ENCODE measurements at places on chromosomes 11 and 22. TPM values are rescaled to one million over a fixed set of nuclear protein-coding genes. Genes with fewer than 3 reads are reported as not detected.
A peak's percentile ranks its signal among the peaks of the same experiment; 100 is the strongest.

- H3K27ac ChIP-seq, result no peak overlapping the region
- no peaks in the 10 kb centered on the region for H3K27me3 ChIP-seq
These were observed 35.6 kb downstream of the BMAL1 start for GRCh38 chr11:13313005-13313819.

GRCh38 chr22:30246814-30247376 lies 336 bp upstream of the LIF start:
- DNase-seq, result no peak
- H3K27ac ChIP-seq, result no peak overlapping the region
- H3K36me3 ChIP-seq, result no peaks in the 10 kb centered on the region
- peak overlapping the region; percentile 51 for H3K4me3 ChIP-seq

GRCh38 chr11:20162824-20163782 lies 2.8 kb upstream of the DBX1 start:
- peaks cover 26% of the 10 kb centered on the region for H3K4me1 ChIP-seq
- DNase-seq, result peak; percentile 48
- H3K4me3 ChIP-seq, result peak overlapping the region; percentile 9

- peaks cover 12% of the 10 kb centered on the region for H3K4me1 ChIP-seq
- H3K27me3 ChIP-seq, result no peaks in the 10 kb centered on the region
- H3K4me3 ChIP-seq, result no peak overlapping the region
- H3K36me3 ChIP-seq, result no peaks in the 10 kb centered on the region
- no peak for DNase-seq
- no peak overlapping the region for H3K27ac ChIP-seq
These were observed 3.1 kb downstream of the GAB2 start for GRCh38 chr11:78414321-78415051.

DNA sequence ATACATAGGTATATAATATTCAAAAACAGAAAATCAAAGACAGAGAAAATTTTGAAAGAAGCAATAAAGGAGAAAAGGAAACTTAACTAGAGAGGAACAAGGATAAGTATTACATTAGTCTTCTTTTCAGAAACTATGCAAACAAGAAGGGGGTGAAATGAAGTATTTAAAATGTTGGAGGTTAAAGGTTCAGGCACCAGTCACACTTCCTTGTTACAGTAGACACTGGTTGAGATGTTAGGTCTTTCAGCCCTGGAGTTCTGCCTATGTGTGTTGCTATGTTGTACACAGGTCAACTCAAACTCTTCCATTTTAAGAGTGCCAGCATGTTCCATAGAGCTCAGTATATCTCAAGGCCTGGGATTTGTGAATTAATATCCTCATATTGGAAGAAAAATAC lies 6.0 kb upstream of the MS4A4A start:
- no peaks in the 10 kb centered on the region for H3K27me3 ChIP-seq
- no peak overlapping the region for H3K4me3 ChIP-seq
- no peak for DNase-seq
- H3K27ac ChIP-seq, result no peak overlapping the region

- peak overlapping the region; percentile 83 for H3K27ac ChIP-seq
- peaks cover 25% of the 10 kb centered on the region for H3K4me1 ChIP-seq
- H3K36me3 ChIP-seq, result no peaks in the 10 kb centered on the region
- H3K27me3 ChIP-seq, result no peaks in the 10 kb centered on the region
- no peak for DNase-seq
- no peak overlapping the region for H3K4me3 ChIP-seq
These were observed 12.9 kb downstream of the RELT start for GRCh38 chr11:73389134-73389525.

GRCh38 chr11:133762538-133762937 lies 82.8 kb downstream of the SPATA19 start:
- H3K4me1 ChIP-seq, result no peaks in the 10 kb centered on the region
- H3K27ac ChIP-seq, result no peak overlapping the region
- no peaks in the 10 kb centered on the region for H3K36me3 ChIP-seq
- no peaks in the 10 kb centered on the region for H3K27me3 ChIP-seq
- H3K4me3 ChIP-seq, result no peak overlapping the region

DNA sequence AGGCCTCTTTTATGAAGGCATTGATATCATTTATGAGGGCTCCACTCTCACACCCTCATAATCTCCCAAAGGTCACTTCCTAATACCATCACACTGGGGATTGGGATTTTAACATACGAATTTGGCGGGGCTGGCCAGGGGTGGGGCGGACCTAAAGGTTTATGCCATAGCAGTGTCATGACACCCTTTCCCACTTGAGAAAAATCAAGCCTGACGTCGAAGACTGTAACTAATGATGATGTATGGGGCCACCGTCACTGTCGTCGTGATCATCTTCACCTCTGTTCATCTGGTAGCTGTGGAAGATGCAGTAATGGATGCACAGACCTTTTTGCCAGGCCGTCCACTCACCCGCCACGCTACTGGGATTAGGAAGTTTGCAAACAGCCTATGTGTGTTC lies 912.1 kb downstream of the TBC1D22A start:
- H3K27me3 ChIP-seq, result no peaks in the 10 kb centered on the region
- no peak overlapping the region for H3K27ac ChIP-seq
- no peaks in the 10 kb centered on the region for H3K4me1 ChIP-seq
- H3K36me3 ChIP-seq, result no peaks in the 10 kb centered on the region
- no peak for DNase-seq

- no peak for DNase-seq
- H3K4me1 ChIP-seq, result no peaks in the 10 kb centered on the region
- no peak overlapping the region for H3K27ac ChIP-seq
- no peak overlapping the region for H3K4me3 ChIP-seq
- H3K36me3 ChIP-seq, result no peaks in the 10 kb centered on the region
- H3K27me3 ChIP-seq, result peaks cover 51% of the 10 kb centered on the region
These were observed 1494.6 kb downstream of the TBC1D22A start for GRCh38 chr22:48256776-48257684.

DNA sequence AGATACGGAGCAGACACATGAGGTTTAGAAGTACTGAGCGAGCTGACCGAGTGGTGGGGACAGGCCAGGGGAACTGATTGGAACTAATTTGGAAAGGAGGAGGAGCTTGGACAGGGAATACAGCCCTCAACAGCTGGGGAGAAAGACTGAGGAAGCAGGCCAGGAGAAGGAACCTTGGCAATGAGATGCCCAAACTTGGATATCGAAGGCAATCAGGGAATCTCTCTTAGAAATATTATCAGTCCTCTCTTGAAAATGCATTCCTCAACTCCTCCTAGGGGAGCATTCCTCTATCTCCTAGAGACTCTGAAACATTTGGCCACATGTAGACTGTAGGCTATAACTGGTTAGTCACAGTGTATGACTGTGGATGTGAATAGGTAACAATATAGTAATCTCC lies 284.6 kb downstream of the GUCY1A2 start:
- peak; percentile 13 for DNase-seq
- H3K4me3 ChIP-seq, result no peak overlapping the region
- no peaks in the 10 kb centered on the region for H3K4me1 ChIP-seq

DNA sequence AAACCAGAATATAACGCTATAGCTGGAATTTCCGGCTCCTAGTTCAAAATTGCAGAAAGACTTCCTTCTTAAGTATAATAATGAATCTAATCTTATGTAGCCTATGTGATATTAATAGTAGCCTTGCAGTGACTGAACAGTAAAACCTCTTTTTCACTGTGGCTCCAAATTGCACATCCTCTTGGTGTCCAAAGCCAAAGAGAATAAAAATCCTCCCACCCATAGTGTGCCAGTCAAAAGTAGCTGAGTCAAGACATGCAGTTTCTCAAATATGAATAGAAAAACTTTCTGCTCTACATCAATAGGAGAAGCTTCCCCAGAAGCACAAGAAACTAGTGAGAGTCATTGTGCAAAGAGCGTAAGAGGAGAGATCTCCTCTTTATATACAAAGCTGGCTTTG lies 76.0 kb upstream of the PICALM start:
- no peaks in the 10 kb centered on the region for H3K36me3 ChIP-seq
- no peaks in the 10 kb centered on the region for H3K27me3 ChIP-seq
- no peak for DNase-seq
- H3K4me1 ChIP-seq, result peaks cover 10% of the 10 kb centered on the region

GRCh38 chr11:44335052-44335760 lies 25.3 kb upstream of the ALX4 start:
- no peaks in the 10 kb centered on the region for H3K36me3 ChIP-seq
- no peak overlapping the region for H3K4me3 ChIP-seq
- H3K27ac ChIP-seq, result no peak overlapping the region

DNA sequence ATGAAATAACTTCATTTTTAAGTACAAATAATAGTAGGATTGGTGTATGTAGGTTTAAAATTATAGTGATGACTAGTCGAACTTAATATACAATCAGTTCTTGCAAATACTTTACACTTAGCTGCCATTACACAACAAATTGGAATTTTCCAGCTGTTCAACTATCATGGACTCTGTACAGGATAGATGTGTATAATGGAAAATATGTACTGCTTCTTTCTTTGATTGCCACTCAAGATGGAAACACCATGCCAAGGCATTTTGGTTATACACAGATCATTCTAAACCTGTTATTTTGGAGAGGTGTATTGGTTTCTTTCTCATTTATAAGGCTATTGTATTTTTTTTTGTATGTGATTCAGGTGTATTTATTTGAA lies 24.4 kb upstream of the CRTAM start:
- no peak for DNase-seq
- H3K4me1 ChIP-seq, result peaks cover 8% of the 10 kb centered on the region
- no peak overlapping the region for H3K27ac ChIP-seq

- H3K27ac ChIP-seq, result no peak overlapping the region
- no peaks in the 10 kb centered on the region for H3K27me3 ChIP-seq
- H3K4me3 ChIP-seq, result no peak overlapping the region
- H3K36me3 ChIP-seq, result peaks cover 41% of the 10 kb centered on the region
These were observed 76.7 kb downstream of the ATG16L2 start for GRCh38 chr11:72890881-72891280.

DNA sequence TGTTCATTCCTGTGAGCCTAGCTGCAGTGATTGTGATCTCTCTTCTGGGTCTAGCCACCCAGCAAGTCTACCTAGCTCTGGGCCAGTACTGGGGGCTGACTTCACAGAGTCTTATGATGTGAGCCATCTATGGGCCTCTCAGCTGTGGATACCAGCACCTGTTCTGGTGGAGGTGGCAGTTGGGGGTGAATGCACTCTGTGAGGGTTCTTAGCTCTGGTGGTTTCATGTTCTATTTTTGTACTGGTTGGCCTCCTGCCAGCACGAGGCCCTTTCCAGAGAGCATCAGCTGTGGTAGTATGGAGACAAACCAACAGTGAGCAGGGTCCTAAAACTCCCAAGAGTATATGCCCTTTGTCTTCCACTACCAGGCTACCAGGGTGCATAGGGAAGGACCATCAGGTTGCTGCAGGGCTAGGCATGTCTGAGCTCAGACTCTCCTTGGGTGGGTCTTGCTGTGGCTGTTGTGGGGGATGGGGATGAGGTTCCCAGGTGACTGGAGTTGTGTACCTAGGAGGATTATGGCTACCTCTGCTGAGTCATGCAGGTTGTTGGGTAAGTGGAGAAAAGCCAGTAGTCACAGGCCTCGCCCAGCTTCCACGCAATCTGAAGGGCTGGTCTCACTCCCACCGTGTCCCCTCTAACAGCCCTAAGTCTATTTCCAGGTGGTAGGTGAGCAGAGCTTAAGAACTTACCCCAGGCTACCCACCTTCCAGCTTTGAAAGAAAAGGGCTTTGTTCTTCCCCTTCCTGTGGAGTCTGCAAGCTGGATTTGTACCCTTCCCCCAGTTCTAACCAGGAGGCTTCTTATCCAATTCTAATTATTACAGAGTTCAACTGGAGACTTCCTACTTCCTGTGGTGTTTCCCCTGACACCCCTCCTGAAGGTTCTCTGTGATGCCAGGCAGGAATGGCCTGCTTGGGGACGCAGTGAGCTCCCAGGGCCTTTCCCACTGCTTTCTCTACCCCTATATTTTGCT lies 250.7 kb downstream of the LUZP2 start:
- H3K4me3 ChIP-seq, result no peak overlapping the region
- no peaks in the 10 kb centered on the region for H3K27me3 ChIP-seq
- H3K27ac ChIP-seq, result no peak overlapping the region
- no peaks in the 10 kb centered on the region for H3K36me3 ChIP-seq
- no peaks in the 10 kb centered on the region for H3K4me1 ChIP-seq
- DNase-seq, result no peak

DNA sequence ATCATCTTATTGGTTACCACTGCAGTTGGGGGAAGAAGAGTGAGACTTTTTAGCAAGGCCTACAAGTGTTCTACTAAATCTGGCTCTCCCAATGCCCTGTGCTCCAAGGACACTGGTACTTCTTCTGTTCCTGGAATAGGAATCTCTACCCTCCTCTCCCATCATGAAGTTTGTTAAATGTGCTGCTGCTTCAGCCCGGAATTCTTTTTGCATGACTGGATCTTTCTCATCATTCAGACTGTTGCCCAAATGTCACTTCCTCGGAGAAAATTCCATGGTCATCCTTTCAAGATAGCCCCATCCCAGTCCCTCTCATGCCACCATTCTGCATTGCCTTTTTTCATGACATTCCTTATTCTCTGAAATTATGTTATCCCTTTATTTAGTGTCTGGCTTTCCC lies 400.8 kb downstream of the SOX6 start:
- H3K27ac ChIP-seq, result no peak overlapping the region

DNA sequence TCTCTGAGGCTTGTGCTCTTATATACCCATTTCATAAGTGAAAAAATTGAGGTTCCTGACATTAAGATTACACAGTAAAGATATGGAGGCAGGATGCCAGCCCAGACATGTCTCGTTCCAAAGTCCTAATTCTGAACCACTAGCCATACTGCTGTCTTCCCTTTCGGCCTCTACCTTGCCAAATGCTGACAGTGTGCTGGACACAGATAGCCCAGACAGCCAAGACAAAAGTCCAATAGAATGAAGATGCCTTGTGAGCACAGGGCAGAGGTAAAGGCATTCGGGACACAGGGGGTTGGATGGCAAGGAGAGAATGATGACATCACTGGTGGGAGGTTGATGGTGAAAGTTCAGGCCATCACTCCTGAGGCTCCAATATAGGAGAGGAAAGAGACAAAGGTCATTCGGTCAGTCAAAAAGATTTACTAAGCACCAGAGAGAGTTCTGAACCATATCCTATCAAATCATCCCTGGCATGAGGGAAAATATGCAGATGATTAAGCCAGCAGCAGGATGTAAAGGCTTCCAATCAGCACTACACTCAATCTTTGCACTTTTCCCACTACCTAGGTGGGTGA lies 174.0 kb upstream of the MTMR2 start:
- H3K36me3 ChIP-seq, result peaks cover under 1% of the 10 kb centered on the region
- no peaks in the 10 kb centered on the region for H3K27me3 ChIP-seq
- no peak for DNase-seq
- peaks cover 20% of the 10 kb centered on the region for H3K4me1 ChIP-seq

- peaks cover 97% of the 10 kb centered on the region for H3K4me1 ChIP-seq
- peaks cover 98% of the 10 kb centered on the region for H3K36me3 ChIP-seq
- H3K27ac ChIP-seq, result peak overlapping the region; percentile 84
- DNase-seq, result no peak
- no peak overlapping the region for H3K4me3 ChIP-seq
- no peaks in the 10 kb centered on the region for H3K27me3 ChIP-seq
These were observed 10.7 kb downstream of the PCSK7 start for GRCh38 chr11:117220999-117221774.

The FAM181B gene
- total RNA-seq, result not detected

The SLC6A5 gene
- not detected for total RNA-seq

The HTATIP2 gene
- total RNA-seq, result 49.9 TPM

The PHOX2A gene
- total RNA-seq, result not detected

The ANKK1 gene
- not detected for total RNA-seq

The NEFH gene
- total RNA-seq, result not detected

The ISX gene
- total RNA-seq, result 53.0 TPM

The JRKL gene
- total RNA-seq, result 3.3 TPM

The OR5L2 gene
- total RNA-seq, result not detected

The SAA1 gene
- not detected for total RNA-seq

The SMIM35 gene
- not detected for total RNA-seq

The PRMT3 gene
- total RNA-seq, result 54.5 TPM

The LUZP2 gene
- 0.29 TPM for total RNA-seq

All from stomach (tissue), 19 donors.